ENCODE measurements at places on chromosomes 7 and 10.

DNA sequence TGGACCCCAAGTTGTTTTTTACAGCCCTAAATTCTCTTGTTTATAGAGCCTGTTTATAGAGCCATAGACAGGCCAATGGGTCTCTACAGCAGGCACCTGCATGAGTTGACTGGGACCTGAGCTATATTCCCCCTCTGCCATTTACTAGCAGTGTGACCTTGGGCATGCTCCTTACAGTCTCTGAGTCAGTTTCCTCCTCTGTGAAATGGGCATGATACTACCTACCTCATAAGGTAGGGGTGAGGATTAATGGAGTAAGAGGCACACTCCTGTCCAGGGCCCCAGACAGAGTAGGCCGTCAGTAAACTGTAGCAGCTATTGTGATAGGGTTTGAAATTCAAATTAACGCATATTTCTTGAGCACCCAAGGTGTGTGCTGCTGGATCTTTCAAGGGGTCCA lies 138.1 kb downstream of the TCF7L2 start:
- DNase-seq: no peak

DNA sequence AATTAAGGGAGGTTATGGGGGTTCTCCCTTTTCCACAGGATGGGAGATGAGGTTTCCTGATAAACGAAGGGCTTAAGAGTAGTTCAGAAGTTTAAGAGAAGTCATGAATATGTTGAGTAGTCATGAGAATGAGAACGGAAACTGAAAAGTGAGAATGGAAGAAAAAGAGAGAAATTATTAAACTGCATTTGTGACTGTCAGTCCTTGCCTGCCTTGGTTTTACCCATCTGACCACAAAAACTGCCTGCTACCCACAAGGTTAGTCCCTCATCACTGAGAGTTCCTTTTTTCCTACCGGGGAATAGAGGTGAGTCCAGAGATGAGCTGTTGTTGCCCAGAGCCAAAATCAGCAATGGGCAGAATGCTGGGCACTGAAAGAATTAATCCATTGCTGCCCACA lies 174.1 kb upstream of the BET1 start:
- DNase-seq: no peak

- DNase-seq: no peak
Observed at GRCh38 chr10:72981028-72981881, 26.6 kb upstream of the PLA2G12B start.

- DNase-seq: peak; percentile 78
Observed at GRCh38 chr10:24496906-24497305, 226.8 kb downstream of the ARHGAP21 start.

DNA sequence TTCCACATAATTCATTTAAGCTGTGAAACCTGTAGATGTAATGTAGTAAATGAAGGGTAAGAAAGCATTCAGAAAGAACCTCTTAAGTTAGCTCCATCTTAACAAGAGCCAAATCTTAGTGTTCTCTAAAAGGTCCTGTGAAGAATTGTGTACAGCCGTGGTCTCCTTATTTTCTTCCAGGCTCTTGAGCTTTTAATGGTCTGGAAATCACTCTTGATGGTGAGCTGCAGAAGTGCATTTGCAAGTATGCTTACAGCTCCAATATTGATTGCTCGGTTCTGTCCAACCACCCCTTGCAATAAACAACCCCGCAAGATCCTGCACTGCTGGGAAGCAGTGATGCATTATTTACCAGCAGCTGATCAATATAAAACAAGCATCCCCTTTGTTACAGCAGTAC lies 690.8 kb upstream of the FZD8 start:
- no peak for DNase-seq

GRCh38 chr7:107622429-107622828 lies 38.2 kb upstream of the SLC26A4 start:
- DNase-seq: no peak
